Pancreas (tissue), 10 donors: ENCODE measurements at places on chromosomes 2 and 18.

DNA sequence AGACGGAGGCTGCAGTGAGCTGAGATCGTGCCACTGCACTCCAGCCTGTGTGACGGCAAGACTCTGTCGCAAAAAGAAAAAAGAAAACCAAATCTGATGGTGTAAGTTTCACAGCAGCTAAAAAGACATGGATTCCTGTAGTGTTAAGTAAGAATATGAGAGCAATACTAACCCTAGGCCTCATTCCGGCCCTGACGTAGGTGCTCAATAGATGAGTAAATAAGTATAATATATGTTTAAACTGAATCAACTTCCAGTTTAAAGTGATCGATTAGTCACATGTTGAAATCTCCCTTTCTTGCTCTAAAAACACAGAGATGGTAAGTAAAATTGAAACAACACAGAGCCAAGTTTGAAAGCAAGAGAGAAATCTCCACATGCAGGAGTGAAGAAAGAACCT, 8.0 kb downstream of the ME2 start:
- no peak for DNase-seq

- DNase-seq = no peak
Measured at GRCh38 chr2:112582314-112582746, 2.1 kb upstream of the CHCHD5 start.

DNA sequence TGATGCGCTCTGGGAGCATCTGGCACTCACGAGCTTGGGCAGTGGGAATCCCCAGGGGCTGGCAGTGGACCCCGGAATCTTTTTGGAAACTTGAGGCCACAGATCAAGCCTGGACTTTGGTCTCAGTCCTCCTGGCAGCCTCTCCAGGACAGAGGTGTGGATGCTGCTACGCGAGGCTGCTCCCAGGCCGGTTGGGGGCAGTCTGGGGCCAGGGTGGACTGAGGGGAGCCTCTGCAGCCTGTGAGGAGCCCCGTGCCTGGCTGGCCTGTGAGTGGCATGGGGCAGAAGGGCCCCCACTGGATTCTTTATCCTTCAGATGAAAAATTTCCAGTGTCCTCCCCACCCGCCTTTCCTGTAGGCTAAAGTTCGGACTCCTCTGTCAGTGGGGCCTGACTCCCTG, 12.7 kb upstream of the DES start:
- DNase-seq = no peak

DNA sequence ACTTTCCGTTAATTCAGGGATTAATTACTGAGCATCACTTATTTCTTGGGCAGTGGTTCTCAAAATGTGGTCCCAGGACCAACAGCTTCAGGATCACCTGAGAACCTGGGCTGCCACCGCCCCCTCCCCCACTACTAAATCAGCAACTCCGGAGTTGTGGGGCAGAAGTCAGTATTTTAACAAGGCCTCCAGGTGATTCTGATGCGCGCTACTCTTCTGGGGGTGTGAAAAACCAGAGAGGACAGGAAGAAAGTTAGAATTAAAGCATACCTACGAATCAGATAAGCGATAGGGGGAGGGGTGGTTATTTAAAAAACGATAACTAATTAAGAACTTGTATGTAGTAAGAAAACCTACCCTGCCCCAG, 319 bp downstream of the ZSCAN30 start:
- no peak for DNase-seq

DNA sequence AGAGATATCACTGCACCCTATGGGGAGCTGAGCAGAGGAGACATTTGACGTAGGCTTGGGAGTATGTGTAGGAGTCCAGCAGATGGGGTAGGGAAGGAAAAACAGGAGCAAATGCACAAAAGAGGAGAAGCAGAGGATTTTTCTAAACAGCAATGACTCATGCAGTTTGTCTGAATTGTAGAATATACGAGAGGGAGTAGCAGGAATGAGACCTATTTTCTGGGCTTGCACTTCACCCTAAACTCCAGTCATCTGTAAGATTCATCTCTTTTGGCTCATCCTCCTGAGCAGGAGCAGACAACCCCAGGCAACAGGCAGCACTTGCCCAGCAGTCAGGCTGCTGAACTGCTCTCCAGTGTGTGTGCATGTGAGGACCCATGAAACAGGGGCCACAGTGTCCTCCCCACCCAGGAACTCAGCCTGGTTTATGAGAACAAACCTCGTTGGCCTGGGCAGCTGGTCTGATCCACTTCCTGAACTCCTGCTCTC, 100.2 kb upstream of the CDC42EP3 start:
- no peak for DNase-seq
